ENCODE measurements at places on chromosomes 1 and 21.

- DNase-seq: peak; percentile 55
Measured at GRCh38 chr1:212630158-212630900, 21.8 kb downstream of the ATF3 start.

DNA sequence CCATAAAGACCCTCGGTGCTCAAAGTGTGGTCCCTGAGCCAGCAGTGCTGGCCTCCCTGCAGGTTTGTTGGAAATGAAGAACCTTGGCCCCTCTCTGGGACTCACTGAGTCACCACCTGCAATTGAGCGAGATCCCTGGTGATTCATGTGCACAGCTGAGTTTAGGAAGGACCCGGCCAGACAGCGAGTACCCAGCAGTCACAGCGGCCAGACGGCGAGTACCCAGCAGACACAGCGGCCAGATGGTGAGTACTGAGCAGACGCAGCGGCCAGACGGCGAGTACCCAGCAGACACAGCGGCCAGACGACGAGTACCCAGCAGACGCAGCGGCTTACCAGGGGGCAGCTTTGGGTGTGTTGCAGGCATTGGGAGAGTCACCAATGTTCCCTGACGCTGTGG lies 123.8 kb downstream of the PRDM16 start:
- no peak for DNase-seq

GRCh38 chr1:115172270-115172669 lies 83.0 kb upstream of the TSPAN2 start:
- no peak for DNase-seq

DNA sequence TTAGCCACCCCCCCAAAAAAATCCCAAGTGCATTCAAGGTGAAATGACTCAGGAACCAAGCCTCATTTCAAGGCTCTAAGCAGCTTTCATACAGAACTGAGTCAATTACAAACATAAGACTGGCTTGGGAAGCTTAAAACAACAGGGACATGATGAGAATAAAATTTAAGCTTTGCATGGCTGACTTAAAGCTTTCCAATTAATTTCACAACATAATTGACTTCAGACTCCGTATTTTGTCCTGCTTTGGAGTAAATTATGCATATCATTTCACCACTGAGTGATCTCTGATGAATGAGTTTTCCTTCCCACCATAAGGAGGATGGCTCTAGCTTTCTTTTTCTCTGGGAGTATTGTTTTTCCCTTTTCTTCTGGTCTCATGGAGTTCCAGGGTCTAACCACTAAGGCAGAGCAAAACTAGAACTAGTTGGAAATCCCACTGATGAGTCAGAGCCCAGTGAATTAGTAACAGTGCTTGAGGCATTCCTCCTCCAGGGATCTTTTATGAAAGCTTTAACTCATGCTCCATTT lies 72.8 kb downstream of the XCL2 start:
- DNase-seq: peak; percentile 32

DNA sequence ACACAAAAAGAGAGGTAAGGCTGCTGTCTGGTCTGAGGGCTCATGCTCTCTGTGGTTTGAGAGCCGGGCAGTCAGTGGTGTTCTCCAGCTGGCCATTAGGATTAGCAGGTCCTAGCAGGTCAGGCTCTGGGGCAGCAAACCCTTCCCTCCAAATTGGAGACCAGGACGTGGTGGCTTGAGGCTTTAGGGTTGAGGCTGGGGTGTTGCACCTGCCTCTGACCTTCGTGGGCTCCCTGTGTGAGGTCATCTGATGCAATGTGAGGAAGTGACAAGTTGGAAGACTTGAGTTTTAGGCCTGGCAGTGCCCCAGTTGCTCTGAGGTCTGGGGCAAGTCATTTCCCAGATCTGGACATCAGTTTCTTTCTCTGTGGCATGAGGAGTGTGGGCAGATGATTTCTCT lies 24.4 kb downstream of the SZRD1 start:
- DNase-seq: no peak

DNA sequence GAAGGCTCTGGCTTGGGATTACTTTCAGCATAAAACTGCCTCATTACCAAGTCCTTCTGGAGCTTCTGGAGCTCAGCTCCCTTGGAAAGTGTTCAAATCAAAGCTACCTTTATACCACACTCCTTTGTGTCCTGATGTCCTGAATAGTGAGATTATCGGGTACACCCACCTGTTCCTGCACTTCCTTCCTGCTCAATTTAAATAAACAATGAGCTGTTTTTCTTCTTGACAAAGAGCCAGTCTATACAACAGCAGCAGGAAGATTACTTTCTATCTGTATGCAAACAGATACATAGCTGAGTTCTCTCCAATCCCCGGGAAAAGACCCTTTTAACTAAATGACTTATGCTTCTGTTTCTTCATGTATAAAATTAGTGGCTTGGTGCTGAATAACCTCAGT lies 258.0 kb upstream of the FMN2 start:
- DNase-seq: no peak

GRCh38 chr1:30801771-30802198 lies 44.2 kb upstream of the LAPTM5 start:
- DNase-seq: peak; percentile 75

DNA sequence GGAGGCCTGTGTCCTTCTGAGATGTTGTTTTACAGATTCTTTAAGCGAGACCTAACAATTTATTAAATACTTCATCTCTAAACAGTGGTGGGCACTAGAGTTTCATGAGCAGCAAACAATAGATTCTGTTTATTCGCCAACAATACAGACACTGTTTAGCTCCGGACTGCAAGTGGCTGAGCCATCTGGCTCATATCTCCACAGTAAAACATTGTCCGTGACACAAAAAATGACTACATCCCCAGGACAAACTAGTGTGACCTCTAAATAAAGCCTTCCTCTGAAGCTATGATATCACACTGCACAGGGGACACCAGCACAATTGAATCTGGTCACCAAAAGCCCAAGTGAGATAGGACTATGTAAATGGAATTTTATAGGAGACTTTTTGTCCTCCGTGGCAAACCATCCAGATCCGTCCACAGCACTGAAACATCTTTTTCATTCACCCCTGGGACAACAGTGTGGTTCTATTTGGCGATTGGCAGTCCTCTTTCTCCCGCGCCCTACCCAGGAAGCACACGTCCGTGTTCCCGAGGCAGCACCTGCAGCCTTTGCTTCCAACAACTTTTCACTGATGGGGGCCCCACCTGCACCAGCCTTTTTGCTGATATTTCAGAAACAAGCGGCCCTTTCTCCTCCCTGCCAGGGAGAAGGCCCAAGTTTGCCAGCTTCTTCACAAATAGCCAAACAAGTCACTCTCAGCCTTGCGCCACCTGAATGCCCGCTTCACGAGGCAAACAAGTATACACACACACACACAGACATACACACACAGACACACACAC lies 47.4 kb downstream of the OLIG1 start:
- no peak for DNase-seq

DNA sequence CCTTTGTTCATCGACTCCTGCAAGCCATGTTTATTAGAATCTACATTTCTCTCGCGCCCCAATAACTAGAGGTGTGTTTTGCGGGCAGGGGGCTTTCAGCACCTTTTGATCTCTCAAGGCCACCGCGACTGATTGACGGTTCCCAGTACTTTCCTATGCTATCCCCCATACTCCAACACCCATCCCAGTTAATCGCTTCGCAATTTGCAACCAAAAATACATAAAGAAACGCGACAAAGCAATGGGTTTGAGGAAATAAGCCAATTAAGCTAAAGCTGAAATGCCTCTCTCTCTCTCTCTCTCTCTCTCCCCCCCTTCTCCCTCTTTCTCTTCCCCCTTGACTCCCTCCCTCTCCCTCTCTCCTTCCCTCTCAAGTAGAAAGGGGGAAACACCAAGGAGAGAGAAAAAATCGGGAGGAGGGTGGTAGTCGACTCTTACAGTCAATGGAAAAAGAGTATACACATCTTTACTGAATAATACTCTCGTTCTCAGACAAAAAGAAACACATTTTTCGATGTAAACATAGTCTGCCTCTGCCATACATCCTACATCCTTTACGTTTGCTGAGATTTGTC lies 128.0 kb upstream of the DPYD start:
- DNase-seq: no peak

GRCh38 chr1:204345941-204346645 lies 13.6 kb downstream of the PLEKHA6 start:
- DNase-seq: no peak

GRCh38 chr21:35243171-35243570 lies 194.1 kb upstream of the RUNX1 start:
- DNase-seq: no peak

- DNase-seq: peak; percentile 41
Measured at GRCh38 chr1:203661572-203661971, 34.9 kb downstream of the ATP2B4 start.

DNA sequence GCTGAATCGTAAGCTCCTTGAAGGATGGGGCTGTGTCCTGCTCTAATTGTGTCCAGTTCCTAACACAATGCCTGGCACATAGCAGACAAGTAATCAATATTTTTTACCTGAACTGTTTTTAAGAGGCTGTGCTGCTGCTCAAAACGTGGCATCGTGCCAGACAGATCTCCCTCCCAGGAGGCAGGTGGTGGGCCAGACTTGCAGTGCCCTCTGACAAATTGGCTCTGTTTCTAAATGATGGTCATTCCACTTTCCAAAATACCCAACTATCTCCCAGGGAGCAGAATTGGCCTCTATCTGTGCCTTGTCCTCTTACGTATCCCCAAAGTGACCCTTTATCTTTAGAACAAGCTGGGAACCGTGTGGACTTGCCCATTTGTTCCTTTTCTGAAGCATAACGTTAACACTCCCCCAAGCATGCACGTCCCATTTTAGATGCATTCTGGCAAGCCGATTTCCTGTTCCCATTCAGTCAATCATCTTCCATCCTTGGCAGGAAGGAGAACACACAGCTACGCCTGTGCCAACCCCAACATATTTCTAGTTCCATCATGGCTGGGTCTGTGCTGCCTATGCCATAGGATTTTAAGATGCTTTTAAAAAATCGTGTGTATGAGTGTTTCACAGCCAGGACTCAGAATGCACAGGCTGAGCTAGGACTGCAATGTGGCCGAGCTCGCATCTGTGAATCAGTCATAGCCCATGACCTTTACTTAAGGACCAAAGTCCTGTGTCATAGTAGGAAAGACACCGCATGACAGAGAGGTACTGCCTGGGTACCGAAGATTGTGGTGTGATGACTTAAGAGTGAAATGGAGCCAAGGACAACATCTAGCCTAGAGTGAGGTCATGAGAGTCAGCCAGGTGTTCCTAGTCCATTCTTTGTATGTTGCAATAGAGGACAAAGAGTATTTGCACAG lies 408.6 kb downstream of the PRDM2 start:
- no peak for DNase-seq

DNA sequence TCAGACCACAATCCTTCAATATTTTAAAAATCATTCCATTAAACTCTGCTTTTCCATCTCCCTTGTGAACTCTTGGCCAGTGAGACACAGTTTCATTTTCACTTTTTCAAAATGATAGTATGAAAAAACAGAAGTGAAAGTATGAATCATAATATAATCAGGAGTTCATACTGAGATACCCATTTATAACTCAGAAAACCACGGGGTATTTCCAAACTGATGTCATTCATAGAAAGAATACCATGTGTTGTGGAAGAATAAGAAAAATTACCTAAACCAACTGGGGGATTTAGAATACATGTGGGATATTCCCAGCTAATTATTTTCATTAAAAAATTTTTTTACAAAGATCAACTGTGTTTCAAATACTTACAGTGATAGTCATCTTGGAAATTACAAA lies 149.9 kb downstream of the MRPL39 start:
- DNase-seq: peak; percentile 3

DNA sequence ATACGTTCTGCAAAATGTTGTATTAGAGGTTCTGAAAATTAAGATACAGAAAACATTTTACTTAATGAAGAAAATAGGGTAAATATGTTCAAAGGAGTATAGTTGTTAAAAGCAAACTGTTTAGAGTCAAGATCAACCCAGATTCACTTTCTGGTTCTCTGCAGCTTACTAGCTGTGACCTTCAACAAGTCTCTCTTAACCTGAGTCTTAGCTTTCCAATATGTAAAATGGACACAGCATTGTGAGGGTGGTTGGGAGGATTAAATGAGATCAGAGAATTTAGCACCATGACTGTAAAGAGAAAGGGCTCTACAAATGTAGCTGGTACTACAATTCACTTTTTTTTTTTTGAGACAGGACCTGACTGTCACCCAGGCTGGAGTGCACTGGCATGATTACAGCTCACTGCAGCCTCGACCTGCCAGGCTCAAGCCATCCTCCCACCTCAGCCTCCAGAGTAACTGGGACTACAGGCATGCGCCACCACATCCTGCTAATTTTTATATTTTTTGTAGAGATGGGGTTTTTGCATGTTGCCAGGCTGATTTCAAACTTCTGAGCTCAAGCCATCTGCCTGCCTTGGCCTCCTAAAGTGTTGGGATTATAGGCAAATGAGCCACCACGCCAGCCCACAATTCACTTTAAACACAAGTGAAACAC lies 43.9 kb downstream of the ATP1A1 start:
- DNase-seq: no peak

DNA sequence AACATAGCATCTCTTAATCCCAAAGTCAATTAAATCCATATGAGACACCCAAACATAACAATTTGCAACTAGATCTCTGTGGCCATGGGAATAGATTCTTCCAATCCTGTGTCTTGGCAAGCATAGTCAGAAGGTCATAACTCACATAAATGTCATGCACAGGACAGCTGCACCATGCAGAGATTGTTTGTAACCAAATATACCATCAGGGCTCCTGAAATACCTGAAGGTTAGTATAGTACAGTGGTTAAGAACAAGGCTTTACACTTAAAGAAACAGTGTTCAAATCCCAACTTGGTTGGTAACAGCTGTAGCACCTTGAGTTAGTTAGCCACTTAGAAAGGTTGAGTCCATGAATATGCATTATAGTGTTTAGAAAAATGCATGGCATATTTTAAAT lies 82.6 kb upstream of the CCDC190 start:
- no peak for DNase-seq

Measured in hematopoietic multipotent progenitor cell treated with erythropoietin and hydrocortisone succinate and interleukin-3 and kit ligand, for 8 days (in vitro differentiated cells).